Vagina (tissue), 2 donors: ENCODE measurements at places on chromosomes 12 and 14.

- no peak for DNase-seq
These were observed 10.8 kb upstream of the IPO8 start for GRCh38 chr12:30706476-30706875.

DNA sequence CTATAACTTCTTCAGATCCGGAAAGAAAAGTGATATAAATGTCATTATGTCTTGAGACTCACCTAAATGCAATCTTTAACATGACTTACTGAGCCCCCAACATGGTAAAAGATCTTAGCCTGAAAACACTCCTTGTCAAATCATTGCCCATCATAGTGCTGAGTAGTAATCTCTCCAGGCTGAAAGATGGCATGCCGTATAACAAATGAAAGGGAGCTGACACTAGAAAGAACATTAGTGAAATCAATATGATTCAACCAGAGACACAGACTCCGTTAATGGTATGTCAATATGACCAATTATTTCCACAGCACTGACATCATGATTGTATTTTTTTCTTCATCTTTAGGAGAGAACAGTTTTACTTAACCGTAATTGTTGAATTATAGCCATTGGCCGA lies 54.4 kb downstream of the BICD1 start:
- no peak for DNase-seq

GRCh38 chr12:75543529-75543928 lies 32.1 kb upstream of the KRR1 start:
- no peak for DNase-seq

DNA sequence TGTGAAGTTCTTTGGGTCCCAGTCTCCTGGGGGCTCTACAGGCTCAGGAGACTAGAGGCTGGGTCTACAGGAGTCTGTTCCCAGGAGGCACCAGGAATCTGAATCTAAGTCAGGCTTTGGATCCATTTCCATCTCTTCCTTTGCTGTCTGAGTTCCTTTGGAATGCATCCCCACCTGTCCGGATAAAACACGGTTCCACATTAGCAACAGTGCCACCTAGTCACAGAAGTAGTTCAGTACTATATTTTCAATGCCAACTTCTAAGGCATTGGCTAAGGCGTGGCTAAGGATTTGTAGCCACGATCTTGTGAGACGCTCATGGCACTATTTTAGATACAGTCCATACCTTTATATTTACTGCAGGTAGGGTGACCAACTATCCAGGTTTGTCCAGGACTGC lies 15.1 kb downstream of the ZC2HC1C start:
- DNase-seq, result no peak

GRCh38 chr12:22653791-22654190 lies 28.8 kb downstream of the ETNK1 start:
- no peak for DNase-seq

DNA sequence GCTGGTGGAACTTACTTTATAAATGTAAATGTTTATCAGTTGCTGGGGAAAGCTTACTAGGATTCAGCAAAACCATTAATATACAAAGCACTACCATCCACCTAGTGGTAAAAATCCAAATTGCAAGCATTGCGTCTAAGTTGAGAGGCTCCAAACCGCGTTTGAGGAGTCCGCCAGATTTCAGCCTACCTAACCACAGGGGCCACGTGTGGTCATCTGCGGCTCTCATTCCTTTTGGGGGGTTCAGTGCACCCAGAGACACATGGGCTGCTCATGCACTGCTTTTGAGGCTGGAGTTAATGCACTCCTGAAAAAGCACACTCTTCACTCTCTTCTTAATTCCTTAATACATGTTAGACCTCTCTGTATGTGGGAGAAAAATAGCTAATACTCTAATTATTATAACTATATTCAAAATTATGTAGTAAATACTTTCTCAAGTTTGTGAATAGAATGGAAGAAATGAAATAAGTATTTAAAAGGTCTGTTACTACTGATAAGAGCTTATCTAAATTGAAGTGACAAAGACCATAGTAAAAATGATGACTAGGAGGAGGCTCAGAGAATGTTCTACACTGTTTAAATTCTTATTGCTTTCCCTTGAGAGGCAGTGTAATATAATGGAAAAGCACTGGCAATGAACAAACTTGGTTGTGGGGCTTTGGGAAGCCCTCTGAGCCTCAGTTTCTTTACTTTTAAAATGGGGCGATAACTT lies 41.4 kb upstream of the MANSC4 start:
- DNase-seq, result no peak

DNA sequence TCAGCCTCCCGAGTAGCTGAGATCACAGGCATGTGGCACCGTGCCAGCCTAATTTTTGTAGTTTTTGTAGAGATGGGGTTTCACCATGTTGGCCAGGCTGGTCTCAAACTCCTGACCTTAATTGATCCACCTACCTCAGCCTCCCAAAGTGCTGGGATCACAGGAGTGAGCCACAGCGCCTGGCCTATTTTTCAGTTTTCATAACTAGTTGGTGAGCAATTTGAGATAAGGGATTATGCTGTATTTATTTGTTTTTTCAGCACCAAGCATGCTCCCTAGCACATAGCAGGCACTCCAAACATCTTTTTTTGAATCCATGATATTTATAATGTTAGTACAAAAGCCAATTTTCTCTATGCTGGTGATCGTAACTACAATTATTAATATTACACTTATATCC lies 541.2 kb downstream of the SNAPC1 start:
- DNase-seq, result no peak

DNA sequence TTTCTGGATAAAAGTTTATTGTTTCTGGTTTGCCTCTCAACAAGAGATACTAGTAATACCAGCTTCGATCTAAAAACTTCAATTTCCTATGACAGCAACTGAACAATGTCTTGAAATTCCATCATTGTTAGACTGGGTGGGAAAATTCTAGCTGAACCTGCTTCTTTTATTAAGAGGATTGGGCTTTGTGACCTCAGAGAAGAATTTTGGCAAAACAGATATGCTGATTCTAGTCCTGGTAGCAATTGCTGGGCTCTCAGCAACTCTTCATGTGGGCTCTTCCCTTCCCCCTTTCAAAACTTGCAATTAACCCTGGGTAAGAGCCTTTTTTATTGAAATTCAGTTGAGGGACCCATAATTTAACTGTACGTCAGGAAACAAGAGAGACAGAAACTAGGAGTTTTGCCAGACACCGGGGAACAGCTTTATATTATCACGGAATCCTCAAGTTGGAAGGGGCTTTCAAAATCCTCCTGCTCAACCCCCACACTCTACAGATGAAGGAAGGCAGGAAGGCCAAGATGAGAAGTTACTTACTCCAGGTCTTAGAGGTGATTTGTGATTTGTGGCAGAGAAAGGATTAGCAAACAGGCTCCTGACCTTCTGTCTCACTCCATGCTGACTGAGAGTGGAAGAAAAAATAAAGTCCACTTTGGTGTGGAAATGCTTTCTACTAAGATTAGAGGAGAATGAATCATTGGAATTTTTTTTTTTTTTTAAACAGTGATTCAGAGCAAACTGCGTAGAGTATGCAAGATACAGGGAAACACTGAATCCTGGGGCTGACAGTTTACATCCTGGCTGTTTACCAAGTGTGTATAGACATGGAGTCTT lies 239.0 kb upstream of the ATP2B1 start:
- DNase-seq, result no peak

- no peak for DNase-seq
These were observed 12.2 kb upstream of the C14orf180 start for GRCh38 chr14:104567141-104567956.

- no peak for DNase-seq
These were observed 5.7 kb upstream of the KLRK1 start for GRCh38 chr12:10395390-10395998.

DNA sequence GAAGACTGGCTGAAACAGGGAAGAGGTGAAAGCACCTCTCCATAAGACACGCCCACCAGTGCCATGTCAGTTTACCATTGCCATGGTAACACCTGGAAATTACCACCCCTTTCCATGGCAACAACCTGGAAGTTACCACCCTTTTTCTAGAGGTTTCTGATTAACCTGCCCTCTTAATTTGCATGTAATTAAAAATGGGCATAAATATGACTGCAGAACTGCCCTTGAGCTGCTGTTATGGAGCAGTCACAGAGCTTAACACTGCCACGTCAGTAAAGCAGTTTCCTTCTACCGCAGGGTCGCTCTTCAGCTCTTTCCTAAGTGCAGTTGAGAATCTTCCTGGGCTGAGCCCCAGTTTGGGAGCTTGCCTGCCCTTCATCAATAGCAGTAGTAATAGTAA lies 55.2 kb downstream of the RASSF3 start:
- no peak for DNase-seq

- DNase-seq, result no peak
These were observed 232.7 kb downstream of the RASSF9 start for GRCh38 chr12:85603556-85603955.

DNA sequence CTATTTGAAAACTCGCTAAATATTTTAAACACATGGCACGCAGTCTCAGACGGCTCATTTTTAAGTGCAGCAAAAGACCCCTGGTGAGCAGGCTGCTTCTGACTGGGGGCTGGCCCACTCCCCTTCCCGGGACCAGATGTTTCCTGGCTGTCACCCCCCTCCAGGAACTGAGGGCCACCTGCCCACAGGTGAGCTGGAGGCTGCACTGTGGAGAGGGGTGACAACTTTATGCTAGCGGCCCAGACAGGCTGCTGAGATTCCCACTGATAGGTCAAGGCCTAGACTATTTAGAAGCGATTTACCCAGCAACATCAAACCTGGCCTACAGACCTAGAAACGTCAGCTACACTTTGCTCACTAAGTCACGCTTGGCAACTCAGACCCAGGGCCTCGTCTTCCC lies 92.1 kb downstream of the BCL11B start:
- DNase-seq, result no peak

DNA sequence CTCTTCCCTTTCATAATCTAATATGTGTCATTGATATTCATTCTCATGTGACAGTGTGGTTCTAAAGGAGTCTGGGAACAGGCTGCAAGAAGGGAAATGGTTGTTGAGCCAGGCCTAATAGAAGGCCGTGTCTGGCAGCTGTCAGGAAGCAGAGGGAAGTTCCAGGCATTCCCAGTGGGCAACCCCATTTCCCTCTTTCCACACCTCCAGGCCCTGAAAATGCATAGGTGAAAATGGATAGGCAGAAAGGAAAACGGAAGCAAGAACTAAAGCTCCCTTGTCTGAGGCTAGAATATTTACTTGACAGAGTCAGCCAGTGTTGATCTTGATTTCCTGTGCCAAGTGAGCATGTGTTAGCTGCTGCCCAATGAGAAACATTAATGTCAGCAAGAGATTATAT lies 97.7 kb downstream of the PPM1A start:
- no peak for DNase-seq

GRCh38 chr12:79591988-79592387 lies 98.8 kb downstream of the PAWR start:
- no peak for DNase-seq
